Stimulated activated CD4-positive, alpha-beta T cell treated with anti-CD3 and anti-CD28 coated beads, Interleukin-4, amount 100 ng/mL, for 48 hours (primary cell): ENCODE measurements at places on chromosomes 4 and X.

- no peak for DNase-seq
Measured at GRCh38 chrX:130758072-130758471, 144.9 kb downstream of the ENOX2 start.

DNA sequence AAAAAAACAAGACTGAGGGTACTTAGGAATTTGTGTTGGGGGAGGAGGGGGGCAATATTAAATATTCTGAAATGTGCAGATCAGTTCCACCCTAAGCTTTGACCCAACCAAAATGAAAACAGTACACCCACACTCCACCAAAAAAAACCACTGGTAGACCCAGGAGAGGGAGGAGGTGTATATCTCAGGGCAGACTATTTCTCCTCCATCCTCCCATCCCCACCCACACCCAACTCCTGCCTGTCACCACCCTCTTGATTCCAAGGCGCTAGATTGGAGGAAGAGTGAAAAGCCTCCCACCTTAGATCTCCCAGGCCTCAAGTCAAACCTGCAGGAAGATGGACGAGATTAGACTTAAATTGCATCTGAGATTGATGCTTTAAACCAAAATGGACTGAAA, 76.6 kb upstream of the SRD5A3 start:
- no peak for DNase-seq

- DNase-seq: no peak
Measured at GRCh38 chr4:184747034-184747830, 13.3 kb upstream of the CENPU start.

DNA sequence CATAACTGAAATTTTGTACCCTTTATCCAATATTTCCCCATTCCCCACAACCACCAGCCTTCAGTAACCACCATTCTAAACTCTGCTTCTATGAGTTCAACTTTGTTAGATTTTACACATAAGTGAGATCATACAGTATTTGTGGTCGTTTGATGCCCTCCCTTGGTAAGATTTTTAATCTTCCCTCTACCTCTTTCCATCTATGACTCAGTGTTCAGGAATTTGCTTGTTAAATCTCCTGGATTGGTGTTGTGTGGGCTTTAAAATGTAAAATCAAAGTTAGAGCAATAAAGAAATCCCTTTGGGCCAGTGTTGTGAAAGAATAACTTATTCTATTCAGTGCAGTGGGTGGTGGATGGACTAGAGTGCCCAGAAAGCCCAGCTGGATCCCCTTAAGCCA, 37.4 kb downstream of the SLC16A2 start:
- DNase-seq: no peak

DNA sequence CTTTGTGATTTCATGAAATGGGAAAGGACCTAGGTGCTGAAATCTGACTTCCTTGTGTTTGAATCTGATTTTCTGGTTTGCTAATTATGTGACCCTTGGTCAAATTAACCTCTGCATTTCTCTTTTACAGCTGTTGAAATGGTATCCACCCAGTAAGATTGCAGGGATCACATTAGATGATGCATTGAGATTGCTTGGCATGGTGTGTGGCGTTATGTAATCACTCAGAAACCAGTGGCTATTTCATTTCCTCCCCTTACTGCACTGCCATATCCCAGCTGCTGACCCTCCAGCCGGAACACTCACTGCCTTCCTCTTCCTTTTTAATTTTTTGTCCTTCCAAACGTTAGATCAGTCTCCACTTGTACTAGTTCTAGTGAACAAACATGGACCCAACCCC, 79.0 kb downstream of the KLHL8 start:
- DNase-seq: no peak

DNA sequence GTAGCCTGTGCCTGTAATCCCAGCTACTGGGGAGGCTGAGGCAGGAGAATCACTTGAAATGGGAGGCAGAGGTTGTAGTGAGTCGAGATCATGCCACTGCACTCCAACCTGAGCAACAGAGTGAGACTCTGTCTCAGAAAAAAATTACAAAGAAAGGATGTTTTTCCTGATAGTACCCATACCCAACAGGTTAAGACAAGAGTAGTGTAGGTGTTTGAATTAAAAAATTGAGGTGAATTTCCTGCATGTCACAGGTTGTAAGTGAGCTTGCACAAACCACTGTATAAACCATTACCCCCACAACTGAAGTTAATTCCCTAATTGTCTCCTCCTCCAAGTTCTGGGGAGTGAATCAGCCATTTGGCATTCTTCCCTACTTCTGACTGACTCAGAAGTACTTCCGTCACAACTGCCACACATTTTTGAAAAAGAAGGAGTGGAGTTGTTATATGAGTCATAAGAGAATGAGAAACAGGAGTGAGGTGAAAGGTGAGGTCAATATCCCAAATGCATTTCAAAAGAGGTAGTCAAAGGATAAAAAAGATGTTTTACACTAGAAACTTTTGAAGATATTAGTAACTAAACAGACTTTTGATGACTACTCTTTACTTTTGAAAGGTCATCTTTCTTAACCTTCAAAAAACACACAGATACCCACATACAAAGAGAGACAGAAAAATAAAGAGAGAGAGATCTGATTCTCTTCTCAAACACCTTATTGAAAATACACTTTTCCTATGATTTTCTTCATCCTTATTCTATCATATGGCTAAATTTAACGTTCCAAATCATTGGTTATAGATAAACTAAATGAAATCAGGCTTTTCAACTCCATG, 134.5 kb downstream of the BTC start:
- DNase-seq: no peak

GRCh38 chr4:165308166-165308565, 19.3 kb upstream of the MSMO1 start:
- DNase-seq: no peak
